CD8-positive, alpha-beta T cell (primary cell): ENCODE measurements at places on chromosomes 1 and 21.
A peak's percentile ranks its signal among the peaks of the same experiment; 100 is the strongest.

DNA sequence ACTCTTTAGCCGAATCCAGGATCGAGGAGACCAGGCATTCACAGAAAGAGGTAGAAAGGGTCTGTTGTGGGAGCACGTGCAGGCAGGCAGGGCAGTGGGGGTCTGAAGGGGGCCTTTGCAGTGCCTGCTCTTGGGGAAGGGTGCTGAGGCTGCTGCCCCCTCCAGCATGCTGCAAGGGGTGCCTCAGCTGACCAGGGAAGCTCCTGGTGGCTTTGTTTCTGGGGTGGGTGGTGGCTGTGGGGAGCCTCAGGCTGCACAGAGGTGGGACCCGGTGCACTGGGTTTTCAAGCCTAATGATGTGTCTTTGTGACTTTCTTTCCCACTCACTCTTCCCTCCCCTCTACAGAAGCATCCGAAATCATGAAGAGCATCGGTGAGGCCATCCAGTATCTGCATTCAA lies 41.5 kb upstream of the IL19 start:
- DNase-seq, result no peak

GRCh38 chr1:179105393-179105792 lies 23.5 kb downstream of the TOR3A start:
- DNase-seq, result peak; percentile 37

DNA sequence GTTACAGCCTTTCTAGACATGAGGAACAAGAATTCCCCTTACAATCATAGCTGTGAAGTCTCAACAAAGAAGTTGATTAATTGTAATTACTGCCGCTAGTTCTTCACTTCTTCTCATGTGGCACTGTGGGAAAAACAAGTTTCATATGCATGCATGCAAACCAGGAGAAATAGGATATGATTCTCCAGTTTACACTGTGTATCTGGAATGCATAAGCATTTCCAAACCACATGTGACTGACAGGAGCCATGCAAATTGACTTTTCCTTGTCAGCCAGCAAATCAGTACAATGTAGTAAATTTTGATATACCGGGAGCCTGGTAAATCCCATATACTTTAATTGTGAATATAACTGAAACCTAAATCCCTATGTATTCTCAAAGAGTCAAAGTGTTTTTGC lies 279.3 kb downstream of the PAPPA2 start:
- DNase-seq, result no peak

GRCh38 chr1:109891930-109892329 lies 18.7 kb upstream of the CSF1 start:
- no peak for DNase-seq

GRCh38 chr1:71041806-71042205 lies 5.8 kb downstream of the PTGER3 start:
- DNase-seq, result no peak

DNA sequence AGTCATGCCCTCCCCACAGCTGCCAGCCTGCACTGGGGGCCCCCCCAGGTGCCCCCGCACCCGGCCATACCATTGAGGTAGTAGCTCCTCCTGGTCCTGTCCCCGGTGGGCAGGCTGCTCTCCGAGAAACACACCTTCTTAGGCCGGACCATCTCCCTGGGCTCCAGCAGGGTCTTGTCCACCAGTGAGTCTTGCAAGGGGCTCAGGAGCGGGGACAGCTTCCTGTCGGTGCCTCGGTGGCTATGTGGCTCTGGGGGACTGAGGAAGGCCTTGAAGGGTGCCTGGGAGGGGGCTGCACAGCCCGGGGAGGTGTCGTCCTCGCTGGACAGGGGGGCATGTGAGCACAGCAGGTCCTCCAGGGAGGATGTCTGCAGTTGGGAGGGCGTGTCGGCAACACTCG lies 12.9 kb upstream of the FTCD start:
- DNase-seq, result no peak
